Right renal pelvis (tissue), 4 donors: ENCODE measurements at places on chromosomes 5 and 9. TPM values are rescaled to one million over a fixed set of nuclear protein-coding genes. Genes with fewer than 3 reads are reported as not detected.

DNA sequence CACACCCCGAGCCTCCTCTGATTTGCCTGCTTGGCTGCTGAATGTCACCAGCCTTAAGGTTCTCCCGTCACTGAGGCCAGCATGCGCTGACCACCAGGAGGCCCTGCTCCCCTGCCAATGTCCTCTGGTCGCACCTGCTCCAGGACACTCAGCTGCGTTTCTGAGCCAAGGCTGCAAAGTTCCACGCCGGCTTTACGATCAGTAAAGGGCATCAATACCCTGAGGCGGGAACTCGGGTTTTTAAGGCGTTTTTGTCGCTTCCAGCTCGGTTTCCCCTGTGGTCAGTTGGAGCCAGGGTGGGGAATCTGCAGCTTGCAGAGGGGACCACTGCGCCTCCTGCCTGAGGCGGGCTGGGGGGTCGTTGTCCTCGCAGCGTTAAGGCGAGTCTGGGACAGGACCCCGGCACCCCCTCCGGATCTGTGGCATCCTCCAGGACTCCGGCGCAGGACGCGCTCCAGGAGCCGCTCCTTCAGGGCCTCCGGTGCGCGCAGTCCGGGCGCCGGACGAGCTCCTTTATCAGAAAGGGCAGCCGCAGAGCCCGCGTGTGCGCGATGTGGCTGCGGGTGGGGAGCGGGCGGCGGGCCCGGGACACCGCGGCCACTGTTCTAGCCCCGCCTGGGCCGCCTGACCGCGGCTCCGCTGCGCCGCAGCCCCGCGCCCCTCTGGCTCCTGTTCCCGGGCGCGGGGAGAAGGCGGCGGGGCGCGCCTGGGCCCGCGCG, 24.1 kb upstream of the FLT4 start:
- no peak for DNase-seq

- no peak for DNase-seq
Measured at GRCh38 chr5:78187172-78187571, 107.3 kb downstream of the AP3B1 start.

DNA sequence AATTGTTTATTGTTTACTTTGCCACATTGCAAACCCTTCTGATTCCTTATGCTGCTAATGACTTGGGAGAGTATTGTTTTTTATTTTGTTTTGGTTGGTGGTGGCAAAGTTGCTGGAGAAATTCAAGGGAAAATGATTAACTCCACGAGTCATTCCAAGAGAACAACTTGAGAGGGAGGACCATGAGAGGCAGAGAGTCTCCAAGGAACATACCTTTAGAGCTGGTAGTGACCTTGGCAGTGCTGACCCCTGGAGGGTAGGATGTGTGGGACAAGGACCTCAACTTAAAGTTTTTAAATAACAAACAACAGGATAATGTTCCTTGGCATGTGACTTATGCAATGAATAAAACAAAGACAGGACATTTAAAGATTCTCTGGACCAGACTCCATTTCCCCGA, 139.7 kb downstream of the LRRC70 start:
- DNase-seq = no peak

The ANGPTL2 gene
- 13.8 TPM for polyA plus RNA-seq

- no peak for DNase-seq
Measured at GRCh38 chr5:157384971-157385709, 74.9 kb upstream of the NIPAL4 start.

The MCTP1 gene
- polyA plus RNA-seq = 6.6 TPM

DNA sequence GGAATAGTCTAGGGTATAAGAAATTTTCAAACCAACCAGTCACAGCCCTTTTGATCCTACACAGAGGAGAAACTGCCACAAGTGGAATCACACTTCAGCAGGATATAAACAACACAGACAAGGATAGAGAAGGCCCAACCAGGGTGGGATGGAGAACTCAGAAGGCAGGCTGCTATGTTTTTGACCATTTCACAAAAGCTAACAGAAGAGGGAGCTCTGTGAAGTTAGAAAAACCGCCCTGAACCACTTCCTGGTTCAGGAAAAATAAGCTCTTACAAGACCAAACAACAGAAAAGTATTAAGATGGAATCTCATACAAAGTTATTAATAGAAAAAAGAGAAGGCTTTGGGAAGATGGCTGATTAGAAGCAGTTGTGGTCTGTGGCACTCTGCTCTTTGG, 960 bp upstream of the IFNB1 start:
- DNase-seq = no peak

DNA sequence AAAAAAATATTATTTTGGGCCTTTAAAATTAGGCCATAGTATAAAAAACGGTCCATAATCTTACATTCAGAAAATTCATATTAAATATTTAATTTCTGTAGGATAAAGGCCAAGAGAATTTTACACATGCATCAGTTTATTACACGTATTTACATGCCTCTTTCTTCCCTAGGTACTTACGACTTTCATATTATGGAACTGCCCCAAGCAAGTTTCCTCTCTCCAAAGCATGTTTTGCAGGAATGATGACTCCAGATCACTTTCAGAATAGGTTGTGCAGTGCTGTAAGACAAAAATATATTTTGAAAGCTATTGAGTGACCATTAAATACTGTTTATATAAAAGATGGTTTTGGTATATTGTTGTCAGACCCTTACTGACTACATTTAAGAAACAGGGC, 61.8 kb downstream of the WDR36 start:
- no peak for DNase-seq

The SLC6A3 gene
- 0.60 TPM for polyA plus RNA-seq

- DNase-seq = no peak
Measured at GRCh38 chr5:80885396-80886000, 74.7 kb upstream of the RASGRF2 start.

DNA sequence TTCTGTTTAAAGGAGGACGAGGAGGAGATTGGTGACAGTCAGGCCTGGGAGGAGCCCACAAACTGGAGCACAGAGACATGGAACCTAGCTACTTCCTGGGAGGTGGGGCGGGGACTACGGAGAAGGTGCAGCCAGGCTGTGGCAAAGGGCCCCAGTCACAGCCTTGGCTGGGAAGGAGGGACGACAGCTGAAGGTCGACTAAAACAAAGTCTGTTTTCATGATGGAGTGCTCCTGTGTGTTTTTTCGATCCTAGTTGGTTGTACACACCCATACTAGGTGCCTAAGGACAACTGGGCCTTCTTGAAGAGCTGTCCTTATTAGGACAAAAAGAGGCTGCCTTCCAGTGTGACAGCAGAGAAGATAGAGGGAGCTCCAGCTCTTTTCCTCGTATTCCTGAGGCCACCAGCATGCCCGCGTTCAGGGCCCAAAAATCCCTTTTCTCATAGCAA, 2.9 kb downstream of the CCDC107 start:
- DNase-seq = no peak

DNA sequence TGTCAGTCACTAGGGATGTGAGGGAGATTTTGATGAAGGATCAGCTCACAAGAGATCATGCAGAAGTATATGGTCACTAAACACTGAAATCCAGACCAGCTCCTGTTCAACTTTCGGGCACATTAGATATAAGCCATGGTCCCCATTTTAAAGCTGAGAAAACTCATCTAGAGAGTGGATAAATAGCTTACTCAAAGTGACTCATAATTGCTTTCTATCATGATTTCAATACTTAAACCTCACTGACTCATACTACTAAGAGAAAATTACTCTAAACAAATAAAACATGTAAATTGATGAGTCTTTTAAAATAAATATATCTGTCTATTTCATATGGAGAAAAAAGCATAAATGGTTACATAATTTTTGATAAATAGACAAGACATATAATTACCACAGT, 567.7 kb downstream of the TLR4 start:
- no peak for DNase-seq

GRCh38 chr5:39520232-39520572, 95.4 kb upstream of the DAB2 start:
- DNase-seq = no peak

The FBLL1 gene
- polyA plus RNA-seq = 0.44 TPM

DNA sequence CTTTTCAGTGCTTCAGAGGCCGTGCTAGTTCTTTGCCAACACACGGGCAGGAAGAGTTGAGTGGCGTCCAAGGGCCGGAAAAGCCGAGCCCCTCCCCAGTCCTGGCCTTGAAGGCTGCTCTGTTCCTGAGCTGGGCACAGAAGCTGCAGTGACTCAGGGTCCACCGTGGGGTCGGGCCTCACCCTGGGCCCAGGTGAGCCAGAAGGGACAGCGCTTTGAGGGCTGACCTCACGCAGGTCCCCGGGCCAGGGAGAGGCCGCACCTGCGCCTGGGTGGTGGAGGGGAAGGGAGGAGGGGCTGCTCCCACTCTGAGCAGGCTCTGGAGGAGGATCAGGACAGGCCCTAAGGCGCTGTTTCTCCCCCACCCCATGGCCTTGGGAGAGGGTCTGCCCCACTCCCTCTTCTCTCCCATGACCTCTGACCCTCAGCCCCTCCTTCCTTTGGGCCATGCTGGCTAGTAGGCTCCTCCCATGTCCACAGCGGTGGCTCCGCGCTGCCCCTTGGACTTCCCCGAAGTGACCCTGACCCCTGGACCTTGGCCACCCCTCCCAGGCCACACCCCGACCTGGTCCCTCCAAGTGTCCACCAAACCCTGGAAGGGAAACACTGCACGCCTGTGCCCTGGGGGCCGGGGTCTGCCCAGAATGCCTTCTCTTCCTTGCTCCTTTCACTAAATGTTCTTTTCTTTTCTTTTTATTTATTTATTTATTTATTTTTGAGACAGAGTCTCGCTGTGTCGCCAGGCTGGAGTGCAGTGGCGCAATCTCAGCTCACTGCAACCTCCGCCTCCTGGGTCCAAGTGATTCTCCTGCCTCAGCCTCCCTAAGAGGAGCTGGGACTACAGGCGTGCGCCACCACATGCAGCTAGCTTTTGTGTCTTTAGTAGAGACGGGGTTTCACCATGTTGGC, 19.7 kb upstream of the SLC6A19 start:
- no peak for DNase-seq

GRCh38 chr5:128062172-128062746, 21.3 kb upstream of the SLC12A2 start:
- DNase-seq = no peak

DNA sequence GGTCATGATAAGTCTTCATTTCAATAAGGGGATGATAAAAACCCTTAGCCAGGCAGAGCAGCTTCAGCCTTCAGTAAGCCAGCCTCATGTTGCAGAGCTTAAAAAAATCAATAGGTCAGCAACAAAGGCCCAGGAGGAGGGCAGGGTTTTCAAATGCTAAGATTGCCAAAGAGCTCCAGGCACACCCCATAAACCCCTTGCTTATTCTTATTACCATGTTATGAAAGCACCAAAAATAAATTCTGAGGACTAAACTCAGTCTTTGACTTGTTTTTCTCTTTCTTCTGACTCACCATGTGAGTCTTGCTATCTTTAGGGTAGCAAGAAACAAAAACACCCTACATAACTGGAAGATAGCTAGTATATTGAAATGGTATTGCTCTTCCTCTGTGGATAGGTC, 317.1 kb downstream of the KCTD16 start:
- DNase-seq = no peak

- DNase-seq = no peak
Measured at GRCh38 chr5:91706785-91707520, 323.8 kb upstream of the ARRDC3 start.

GRCh38 chr9:122944960-122945888, 4.4 kb downstream of the RABGAP1 start:
- no peak for DNase-seq

DNA sequence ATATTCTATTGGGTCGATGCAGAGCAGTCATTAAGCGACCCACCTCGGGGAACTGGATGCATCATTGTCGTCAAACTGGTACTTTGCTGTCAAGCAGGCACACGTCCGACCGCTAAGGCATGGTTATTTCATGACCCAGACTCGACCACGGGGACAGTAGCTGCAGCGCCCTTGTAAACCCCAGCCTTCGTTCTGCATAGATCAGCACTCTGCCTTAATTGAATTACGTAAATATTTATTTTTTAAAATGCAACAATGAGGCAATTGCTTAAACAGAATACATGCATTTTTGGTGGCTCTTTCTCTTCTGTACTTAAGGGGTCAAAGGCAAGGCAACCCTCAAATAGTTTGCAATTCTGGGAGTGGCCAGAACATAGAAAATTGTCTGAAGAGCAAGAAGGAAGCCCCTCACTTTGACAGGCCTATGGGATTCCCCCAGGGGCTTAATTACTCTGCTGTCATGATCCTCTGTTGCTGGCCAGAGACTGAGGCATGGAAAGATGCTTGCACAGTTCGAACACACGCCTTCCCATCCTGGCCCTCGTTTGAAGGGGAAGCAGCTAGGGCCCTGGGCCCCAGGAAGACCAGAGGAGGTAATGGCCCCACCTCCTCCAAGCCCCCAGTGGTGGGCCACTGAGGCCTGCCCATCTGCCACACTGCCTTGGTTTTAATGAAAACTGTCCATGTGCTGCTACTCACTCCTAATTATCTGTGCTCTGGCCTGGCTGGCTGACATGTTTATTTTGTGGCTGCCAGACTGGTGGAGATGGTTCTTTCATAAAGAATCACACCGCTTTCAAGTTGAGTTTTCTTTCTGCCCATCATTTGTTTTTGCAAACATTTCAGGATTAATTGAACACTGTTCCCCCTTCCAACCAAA, 169.7 kb upstream of the MAST4 start:
- no peak for DNase-seq

GRCh38 chr5:78953092-78953800, 31.9 kb downstream of the ARSB start:
- no peak for DNase-seq

- DNase-seq = no peak
Measured at GRCh38 chr5:158017469-158017868, 158.5 kb upstream of the CLINT1 start.

GRCh38 chr5:115733607-115734006, 82.9 kb downstream of the CDO1 start:
- no peak for DNase-seq

The DAB2 gene
- 192 TPM for polyA plus RNA-seq

DNA sequence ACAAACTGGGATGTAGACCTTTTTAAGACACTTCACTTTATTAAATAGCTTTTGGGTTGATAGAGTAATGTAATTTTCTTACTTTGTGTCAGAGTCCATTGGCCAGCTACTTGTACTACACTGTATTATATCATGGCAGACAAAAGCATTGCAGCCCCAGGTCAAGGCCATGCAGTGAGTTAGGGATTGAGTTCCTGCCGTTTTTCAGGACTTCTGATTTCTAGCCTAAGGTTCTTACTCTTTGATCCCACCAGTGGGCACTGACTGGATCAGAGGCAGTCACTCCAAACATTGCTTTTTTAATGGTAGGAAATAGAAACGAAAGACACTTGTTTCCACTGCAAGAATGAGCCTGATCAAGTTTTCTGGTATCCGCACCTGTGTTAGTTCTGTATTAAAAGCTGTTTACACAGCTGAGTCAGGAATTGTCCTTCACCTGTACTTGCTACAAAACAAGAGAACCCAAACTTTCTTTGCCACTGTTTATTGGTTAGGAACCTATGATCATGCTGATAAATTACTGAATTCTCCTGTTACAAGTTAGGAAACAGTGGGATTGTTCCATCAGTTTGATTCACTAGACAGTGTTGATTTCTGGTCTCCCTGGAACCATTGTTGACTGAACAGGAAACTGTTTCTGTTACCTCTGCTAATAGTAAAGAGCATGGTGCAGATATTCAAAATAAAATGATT, 22.1 kb downstream of the LRRC70 start:
- no peak for DNase-seq

DNA sequence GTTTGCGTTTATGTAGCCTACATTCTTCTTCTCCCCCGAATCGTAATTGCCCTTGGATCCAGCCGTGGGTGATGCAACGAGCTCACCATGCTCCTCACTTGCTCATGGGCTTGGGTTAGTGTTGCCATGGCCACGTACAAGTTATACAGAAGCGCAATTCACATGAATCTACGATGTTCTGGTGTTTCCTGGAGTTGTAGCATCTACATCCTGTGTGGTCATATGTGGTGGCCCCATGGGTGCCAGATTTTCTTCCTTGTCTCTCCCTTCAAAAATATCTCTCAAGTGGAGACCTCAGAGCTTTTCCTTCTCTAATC, 115.3 kb downstream of the TLE4 start:
- DNase-seq = no peak
